ENCODE measurements at places on chromosomes 1 and 21. TPM values are rescaled to one million over a fixed set of nuclear protein-coding genes. Genes with fewer than 3 reads are reported as not detected.

Gene SYT2
- not detected for total RNA-seq

Gene COL8A2
- 1.1 TPM for total RNA-seq

Gene MPC2
- total RNA-seq, result 20.7 TPM

Gene BARHL2
- total RNA-seq, result not detected

Gene EPHA10
- under 0.01 TPM for total RNA-seq

Gene E2F2
- 0.43 TPM for total RNA-seq

Gene HFM1
- 0.69 TPM for total RNA-seq

Gene KCNJ9
- not detected for total RNA-seq

Gene KIF21B
- 2.9 TPM for total RNA-seq

Gene PTP4A2
- 419 TPM for total RNA-seq

Gene SMIM11
- 1.2 TPM for total RNA-seq

Gene FAM177B
- not detected for total RNA-seq

Gene TCHHL1
- not detected for total RNA-seq

Gene OR2T10
- not detected for total RNA-seq
